KBM-7 (cell line): ENCODE measurements at places on chromosomes 12 and 14.

DNA sequence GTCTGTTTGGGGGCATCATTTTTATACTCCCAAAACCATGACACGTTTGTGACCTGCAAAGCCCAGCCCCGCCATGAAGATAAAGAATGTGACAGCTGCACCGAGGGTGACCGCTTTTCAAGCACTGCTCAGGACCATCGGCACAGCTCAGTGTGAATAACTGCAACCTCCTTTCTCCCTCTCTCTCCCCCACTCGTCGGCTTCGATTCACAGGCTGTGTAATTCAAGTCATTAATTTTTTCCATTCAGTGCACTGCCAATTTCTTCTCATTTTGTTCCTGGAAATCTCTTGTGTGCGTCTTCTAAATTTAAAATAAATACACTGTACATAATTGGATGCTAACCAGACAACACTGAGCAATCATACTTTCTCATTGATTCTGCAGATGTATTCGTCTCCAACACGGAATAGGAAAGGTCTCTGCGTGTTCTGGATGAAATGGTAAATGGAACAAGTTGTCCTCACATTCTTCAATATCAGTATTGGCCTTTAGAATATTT lies 260.8 kb downstream of the TTC8 start:
- no peak for DNase-seq

- no peak for DNase-seq
Measured at GRCh38 chr14:24816011-24816928, 182.3 kb upstream of the GZMB start.

- DNase-seq: no peak
Measured at GRCh38 chr12:28750946-28751685, 398.0 kb upstream of the FAR2 start.

GRCh38 chr14:32824195-32824594 lies 114.5 kb upstream of the NPAS3 start:
- no peak for DNase-seq

- no peak for DNase-seq
Measured at GRCh38 chr12:27824126-27824842, 44.2 kb upstream of the MANSC4 start.

GRCh38 chr14:90797451-90797850 lies 18.8 kb downstream of the TTC7B start:
- DNase-seq: peak; percentile 43

DNA sequence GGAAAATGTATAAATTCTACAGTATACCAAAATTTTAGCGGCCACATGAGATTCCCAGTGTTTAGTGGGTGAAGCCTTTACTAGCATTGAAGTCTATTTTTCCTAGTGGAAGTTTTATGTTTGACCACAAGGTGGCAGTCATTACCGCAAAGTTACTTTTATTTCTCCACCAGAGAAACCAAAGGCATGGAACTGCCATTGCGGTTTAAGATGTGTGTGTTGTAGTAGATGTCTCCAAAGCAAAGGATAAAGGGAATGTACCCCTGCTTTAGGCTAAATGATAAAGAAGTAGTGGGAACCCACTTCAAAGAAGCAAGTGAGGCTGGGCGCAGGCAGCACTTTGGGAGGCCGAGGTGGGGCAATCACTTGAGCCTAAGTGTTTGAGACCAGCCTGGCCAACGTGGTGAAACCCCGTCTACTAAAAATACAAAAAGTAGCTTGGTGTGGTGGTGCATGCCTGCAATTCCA lies 140.5 kb downstream of the PRKCH start:
- DNase-seq: peak; percentile 86

DNA sequence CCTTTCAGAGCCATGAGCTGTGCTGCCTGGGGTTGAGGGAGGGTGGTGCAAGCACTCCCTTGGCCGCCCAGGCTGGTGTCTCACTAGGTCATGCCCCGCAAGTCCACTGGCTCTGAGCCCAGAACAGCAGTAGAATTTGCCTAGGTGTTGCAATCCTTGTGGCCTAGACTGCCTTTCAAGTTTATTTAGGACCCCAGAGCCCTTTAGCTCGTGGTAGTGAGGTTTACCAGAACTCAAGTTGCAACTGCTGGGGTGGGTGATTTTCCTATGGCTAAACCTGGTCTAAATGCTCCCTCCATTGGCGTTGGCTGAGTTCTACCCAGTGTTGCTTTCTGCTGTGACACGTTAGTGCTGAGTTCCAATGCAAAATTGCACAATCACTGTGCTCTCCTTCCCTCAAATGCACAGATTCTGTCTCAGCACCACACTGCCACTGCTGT lies 287.2 kb downstream of the BCAT1 start:
- no peak for DNase-seq

- DNase-seq: no peak
Measured at GRCh38 chr14:52014601-52015267, 25.4 kb downstream of the RTRAF start.

DNA sequence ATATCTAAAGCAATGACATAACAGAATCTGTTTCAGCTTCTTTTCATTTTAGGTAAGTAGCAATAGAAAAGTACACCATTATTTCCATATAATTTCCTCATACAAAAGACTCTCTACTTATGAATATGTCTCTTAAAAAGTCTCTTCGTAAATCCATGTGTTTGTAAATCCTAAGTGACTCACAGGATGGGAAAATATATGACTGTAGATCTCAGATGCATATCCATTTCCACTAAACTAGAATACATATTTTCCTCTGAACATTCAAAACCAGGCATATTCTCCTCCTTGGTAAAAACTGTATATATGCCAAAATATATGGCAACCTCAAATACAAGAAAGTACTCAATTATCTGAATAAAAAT lies 93.6 kb downstream of the TXNDC16 start:
- DNase-seq: no peak

DNA sequence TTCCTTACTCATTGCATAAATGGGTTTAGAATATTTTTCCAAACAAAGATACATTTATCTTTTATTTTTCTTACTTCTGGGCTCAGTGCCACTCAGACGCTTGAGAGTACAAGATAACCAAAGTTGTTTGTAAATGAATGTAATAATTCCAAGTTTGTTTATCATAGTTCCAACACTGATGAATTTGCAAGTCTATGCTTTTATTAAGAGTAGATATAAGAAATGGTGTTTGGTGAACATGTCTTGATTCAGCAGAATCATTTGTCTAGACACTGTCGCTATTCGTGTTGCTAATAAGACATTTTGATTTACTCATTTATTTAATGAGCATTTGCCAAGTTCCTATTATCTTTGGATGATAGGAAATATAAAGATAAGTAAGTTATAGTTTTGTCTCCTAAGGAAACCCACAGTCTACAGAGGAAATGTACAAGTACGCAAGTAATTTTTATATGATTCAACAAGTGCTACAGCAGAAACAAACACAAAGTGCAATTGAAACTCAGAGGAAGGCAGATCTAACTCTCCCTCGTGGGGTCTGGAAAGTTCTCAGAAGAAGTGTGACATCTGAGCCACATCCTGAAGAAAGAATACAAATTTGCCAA lies 132.8 kb upstream of the FSCB start:
- DNase-seq: no peak

- peak; percentile 28 for DNase-seq
Measured at GRCh38 chr14:64265222-64265621, 28.9 kb downstream of the ESR2 start.

GRCh38 chr14:41868396-41868795 lies 261.7 kb downstream of the LRFN5 start:
- DNase-seq: no peak
